ENCODE measurements at places on chromosomes 16 and 17.
A peak's percentile ranks its signal among the peaks of the same experiment; 100 is the strongest.

GRCh38 chr17:3475251-3475685, 529 bp upstream of the ASPA start:
- DNase-seq = no peak

DNA sequence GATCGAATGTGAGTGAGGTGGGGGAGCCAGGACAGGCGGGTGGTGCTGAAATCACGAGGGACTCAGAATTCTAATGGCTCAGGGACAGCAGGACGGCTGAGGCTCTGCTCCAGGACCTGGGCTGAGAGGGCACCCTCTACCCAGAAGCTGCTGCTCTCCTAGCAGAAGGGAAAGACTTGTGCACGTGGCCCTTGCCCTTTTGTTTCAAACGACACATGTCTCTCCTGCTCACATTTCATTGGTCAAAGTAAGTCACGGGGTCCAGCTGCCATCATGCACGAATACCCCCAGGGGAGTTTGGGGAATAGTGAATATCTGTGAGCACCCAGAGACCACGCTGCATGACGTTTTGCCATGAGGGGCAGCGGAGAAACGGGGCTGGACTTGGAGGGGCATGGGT, 73.2 kb downstream of the RTN4RL1 start:
- DNase-seq = no peak

DNA sequence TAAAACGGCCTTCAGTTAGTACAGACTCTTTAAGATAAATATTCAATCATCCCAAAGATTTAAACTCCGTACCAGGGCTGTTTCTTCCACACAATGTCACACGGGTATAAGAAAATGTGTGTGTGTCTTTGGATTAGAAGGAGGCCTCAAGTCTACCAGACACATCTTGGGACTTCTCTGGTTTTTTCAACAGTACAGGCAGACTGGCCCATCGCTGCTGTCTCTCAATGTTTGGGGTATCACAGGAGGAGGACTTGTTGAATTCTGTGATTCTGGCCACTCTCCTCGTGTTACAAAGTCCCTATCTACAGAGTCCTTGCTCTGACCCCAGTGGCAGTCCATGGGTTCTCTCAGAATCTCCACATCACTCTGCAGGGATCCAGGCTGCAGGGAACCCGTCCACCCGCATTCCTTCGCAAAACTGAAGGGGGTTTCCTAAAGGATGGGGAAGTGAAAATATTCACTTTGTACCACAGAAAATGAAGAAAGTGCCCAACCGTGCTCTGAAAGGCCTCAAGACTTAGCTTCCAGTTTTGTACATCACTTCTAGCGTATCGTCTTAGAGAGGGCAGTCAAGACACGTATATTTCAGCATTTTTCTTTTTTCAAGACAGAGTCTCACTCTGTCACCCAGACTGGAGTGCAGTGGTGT, 373.2 kb downstream of the NPIPA8 start:
- no peak for DNase-seq

DNA sequence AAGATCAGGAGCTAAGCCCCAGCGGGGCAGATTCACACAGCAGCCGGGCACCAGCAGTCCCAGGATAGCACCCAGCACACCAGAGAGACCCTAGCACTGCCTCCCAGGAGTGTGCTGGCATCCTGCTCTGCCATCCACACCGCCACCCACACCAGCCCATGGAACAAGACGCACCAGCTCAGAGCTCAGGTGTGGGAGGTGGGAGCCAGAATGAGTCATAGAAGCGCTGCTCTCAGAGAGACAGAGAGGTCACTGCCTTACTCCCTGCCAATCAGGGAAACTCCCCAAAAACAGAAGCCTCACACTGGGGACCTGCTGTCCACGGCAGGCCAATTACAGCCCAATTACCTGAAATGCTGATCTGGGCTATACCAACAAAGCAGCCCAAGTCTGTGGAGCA, 64.9 kb downstream of the CDYL2 start:
- peak; percentile 24 for DNase-seq

- DNase-seq = no peak
These were observed 2.8 kb downstream of the EMP2 start for GRCh38 chr16:10577305-10578202.

DNA sequence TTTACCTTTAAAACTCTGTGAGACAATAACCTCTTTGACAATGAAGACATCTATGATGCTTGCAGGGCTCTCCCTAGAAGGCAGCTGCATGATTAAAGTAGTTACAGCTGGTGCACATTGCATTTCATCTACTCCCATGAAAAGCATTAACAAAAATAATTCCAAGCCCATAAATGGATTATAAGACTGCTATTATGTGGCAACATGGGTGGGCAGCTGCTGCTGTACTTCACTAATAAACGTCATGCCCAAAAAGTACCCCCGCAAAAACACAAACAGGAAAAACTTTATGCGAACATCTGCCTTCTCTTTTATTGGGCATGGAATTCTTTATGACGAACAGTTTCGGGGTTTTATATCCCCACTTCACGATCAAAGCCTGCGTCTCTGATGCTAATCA, 224.9 kb downstream of the CA10 start:
- DNase-seq = no peak

GRCh38 chr17:67411397-67411796, 34.3 kb downstream of the PITPNC1 start:
- no peak for DNase-seq

DNA sequence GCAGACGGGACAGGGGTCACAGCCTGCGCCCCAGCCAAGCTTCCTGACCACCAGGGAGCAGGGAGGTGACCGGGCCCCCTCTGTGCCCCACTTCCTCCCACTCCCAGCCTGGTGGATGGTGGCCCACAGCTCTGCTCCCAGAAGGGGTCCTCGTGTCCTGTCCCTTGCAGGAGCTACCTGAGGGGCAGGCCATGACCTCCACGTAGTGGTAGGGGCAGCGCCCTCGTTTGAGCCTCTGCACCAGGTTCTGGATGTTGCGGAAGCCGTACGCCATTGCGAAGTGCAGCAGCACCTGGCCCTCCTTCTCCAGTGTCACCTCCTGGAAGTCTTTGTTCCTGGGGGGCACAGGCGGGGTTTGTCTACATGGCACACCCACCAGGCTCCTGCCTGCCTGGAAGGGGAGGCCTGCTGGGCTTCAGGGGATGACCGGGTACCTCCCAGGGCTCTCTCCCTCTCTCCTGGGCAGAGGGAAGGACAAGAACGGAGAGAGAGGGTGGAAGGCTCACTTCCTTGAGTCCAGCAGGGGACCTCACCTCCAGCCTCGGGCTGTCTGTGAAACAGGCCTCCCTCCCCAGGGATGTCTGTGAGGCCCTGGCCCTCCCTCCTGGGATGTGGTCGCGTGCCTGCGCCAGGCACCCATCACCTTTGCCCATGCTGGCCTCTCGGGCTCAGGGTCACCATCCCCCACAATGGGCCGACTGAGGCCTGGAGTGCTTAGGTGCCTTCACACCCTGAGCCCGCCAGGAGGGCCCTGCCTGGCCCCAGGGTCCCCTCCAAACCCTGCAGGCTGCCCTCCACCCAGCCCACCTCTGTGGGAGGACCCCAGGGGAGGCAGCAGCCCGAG, 4.0 kb downstream of the HAGHL start:
- DNase-seq = no peak

GRCh38 chr16:58491-59439, 5.1 kb downstream of the SNRNP25 start:
- no peak for DNase-seq

GRCh38 chr16:13108126-13108525, 206.7 kb downstream of the SHISA9 start:
- no peak for DNase-seq

GRCh38 chr17:28509789-28510188, 3.6 kb downstream of the FOXN1 start:
- DNase-seq = no peak

DNA sequence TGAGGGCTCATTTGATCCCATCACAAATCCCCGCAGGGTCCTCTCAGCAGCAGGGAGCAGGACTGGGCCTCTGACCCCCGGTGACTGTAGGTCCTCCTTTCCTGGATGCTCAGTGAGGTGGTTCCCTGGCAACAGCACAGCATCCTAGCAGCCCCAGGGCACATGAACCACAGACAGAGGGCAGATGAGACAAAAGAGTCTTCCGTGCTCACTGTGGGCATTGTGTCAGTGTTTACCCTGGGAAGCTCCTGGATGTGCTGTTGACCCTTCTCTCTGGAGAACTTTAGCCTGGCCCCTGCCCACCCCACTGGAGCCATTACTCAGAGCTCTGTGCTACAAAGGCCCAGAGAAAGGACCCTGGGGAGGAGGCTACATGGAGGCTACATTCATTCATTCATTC, 21.7 kb upstream of the TMEM220 start:
- no peak for DNase-seq

DNA sequence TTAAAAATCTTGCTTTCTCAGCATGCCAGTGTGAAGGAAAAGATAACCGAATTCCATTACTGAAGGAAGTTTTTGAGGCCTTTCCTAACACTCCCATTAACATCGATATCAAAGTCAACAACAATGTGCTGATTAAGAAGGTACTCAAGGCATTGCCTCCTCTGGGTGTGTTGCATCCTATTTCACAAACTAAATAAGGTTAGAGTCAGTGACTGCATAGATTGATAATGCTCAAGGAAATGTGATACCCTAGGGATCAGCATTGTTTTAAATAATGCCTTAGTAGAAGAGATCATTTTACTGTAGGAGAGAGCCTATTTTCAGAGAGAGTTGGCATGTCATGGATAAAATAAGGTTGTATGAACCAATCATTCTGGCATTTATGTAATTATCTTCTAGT, 36.8 kb downstream of the GDPD1 start:
- DNase-seq = no peak

DNA sequence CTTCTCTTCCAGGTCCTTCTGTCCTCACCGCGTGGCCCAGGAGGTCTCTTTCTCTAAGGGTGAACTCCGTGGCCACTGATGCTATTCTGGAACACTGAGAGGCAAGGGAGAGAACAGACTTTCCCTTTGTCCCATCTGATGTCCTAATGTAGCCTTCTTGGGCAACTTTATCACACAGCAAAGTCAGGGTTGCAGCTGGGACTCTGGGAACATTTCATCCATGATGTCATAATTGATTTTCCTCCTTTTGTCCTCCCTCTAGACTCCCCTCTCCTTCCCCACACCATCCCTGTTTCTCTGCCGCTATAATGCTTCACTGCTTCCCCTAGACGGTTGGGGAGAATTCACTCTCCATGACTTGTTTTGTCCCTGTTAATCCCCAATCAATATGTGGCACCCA, 201.0 kb downstream of the SHISA9 start:
- DNase-seq = no peak

GRCh38 chr17:74407384-74407783, 24.5 kb upstream of the GPRC5C start:
- DNase-seq = no peak

DNA sequence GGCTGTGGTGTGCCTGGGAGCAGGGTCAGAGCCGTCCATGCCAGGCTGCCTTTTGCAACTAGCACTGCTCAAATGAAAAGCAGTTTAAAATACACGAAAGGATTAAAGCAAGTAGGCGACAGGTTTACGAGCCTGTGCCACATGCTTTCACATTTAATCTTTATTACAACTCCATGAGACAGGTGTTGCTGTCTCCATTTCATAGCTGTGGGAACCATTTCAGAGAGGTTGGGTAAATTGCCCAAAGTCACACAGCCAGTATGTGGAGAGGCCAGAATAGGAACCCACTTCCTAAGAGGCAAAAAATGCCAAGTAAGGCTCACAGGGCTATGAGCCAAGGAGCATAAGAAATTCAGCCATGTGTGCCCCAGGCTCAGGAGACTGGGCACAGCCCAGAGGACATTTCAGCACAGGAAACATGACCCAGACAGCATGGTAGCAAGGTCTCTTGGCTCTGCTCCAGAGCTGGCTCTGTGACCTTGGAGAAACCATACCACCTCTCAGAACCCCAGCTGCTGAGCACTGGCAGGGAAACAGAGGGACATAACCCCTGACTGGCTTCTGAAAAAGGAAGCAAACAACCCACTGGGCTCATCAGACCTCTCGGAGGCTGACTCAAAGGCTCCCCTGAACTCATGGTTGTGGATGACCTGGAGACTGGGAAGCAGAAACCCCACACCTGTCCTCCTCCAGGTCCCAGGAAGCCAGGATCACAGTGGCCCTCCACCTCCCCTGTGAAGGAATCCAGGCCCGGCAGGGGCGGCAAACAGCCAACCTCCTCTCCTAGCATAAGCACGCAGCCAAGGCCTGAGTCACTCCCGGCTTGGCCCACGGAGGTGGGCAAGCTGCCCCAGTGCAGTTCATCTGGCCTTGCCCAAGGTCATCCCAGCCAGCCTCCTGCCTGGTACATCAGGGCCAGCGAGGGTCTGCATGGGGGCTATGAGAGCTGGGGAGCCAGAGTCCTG, 40.3 kb upstream of the MRPS23 start:
- DNase-seq = no peak

DNA sequence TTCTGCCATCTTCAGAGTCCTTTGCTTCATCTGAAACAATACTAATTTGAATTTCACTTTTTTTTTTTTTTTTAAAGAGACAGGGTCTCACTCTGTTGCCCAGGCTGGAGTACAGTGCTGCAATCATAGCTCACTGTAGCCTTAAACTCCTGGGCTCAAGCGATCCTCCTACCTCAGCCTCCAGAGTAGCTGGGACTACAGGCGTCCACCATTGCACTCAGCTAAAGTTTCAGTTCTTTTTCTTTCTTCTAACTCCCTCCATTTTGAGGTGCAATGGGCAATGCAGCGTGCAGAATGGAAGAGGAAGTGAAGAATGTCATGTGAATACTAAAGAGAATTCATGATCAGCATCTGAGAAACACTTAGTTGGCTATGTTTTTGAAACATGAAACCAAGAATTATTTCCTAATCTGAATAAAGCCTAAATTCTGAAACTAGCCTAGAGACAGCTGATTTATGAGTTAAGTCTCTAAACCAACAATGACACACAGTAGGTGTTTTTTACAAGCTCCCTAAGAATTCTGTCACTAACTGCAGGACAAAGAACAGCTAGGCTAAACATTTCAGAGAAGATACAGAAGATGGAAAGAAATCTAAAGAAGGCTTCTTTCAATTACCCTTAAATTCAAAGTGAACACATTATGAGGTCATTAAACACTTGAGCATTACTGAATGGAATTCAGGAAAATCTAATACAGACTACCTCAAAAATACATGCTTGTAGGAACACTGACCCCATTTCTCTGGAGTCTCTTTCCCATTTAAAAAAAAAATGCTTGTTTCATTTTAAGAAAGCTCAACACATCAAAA, 21.0 kb downstream of the SNN start:
- DNase-seq = no peak

DNA sequence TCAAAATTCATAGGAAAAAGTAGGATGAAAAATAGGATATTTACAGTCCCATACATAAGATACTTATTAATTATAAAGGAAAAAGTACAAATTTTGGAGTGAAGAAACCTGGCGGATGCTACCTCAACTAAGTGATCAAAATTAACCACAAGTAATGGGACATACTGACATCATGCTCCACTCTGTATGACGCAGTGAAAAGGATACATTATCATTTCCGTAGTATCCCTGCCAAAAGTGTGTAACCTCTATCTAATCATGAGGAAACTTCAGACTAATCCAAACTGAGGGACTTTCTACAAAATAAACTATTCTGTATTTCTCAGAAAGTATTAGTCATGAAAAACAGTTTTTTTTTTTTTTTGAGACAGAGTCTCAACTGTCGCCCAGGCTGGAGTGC, 60.5 kb downstream of the TRIM37 start:
- no peak for DNase-seq

- no peak for DNase-seq
These were observed 27.8 kb upstream of the CDR2 start for GRCh38 chr16:22402191-22402590.

- DNase-seq = no peak
These were observed 37.6 kb upstream of the CBFA2T3 start for GRCh38 chr16:89014403-89015230.

GRCh38 chr17:74882517-74883240, 9.9 kb upstream of the FDXR start:
- DNase-seq = no peak

Data from stimulated activated naive CD4-positive, alpha-beta T cell treated with Interleukin-2 at 50 U/mL for 16 hours (primary cell).